ENCODE measurements at places on chromosomes 13 and 19. TPM values are rescaled to one million over a fixed set of nuclear protein-coding genes. Genes with fewer than 3 reads are reported as not detected.

Gene MTUS2
- not detected for total RNA-seq

Gene FARP1
- 37.4 TPM for total RNA-seq

Gene MIR17HG
- 1.7 TPM for total RNA-seq

Gene PSG7
- total RNA-seq: 0.44 TPM

Gene RYR1
- under 0.01 TPM for total RNA-seq

All from smooth muscle cell of trachea (primary cell).